ENCODE measurements at places on chromosomes 13 and 19. TPM values are rescaled to one million over a fixed set of nuclear protein-coding genes. Genes with fewer than 3 reads are reported as not detected.

DNA sequence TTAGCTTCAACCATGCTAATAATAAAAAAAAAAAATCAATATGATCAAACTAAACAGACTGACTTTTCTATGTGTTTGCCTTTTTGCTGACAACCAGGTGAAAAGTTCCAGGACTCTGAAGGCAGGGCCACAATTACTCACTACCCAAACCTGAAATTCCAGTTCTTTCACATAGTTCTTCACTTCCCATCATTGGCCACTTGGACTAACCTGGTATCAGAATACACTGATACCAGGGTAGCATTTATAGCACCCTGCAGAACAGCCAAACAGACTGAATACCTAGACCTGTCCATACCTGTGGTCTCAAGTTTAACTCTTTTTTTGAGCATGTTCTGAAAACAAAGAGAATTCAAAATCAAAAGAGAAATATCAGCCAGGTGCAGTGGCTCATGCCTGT lies 25.1 kb downstream of the ELF1 start:
- H3K36me3 ChIP-seq: no peaks in the 10 kb centered on the region
- H3K4me3 ChIP-seq: no peak overlapping the region
- H3K4me1 ChIP-seq: peaks cover 11% of the 10 kb centered on the region
- H3K27ac ChIP-seq: no peak overlapping the region
- H3K27me3 ChIP-seq: peaks cover 2% of the 10 kb centered on the region

DNA sequence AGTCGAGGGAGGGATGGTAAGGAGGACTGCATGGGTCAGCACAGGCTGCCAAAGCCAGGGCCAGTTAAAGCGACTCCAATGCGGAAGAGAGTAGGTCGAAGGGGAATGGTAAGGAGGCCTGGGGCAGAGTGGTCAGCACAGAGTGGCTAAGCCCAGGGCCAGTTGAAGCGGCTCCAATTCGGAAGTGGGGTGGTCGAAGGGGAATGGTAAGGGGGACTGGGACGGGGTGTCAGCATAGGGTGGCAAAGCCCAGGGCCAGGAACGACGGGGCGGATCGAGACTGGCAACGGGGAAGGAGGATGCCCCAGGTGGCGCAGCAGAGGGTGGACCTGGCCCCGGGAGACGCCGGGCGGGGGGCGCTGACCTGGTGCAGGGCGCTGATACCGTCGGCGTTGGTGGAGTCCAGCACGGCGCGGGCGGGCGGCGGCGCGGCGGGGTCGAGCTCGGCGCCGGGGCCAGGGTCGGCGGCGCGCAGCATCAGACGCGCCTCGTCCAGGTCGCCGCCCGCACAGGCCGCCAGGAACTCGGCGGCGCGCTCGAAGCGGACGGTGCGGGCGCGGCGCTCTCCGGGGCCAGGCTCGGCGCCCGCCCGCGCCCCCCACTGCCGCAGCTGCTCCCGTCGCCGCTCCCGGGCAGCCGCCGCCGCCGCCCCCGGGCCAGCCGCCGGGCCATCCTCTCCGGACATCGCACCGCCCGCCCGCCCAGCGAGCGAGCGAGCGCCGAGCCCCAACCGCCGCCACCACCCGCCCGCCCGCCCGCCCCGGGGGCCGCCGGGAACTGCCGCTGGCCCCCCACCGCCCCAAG lies at the start of gene PPP1R12C:
PPP1R12C (minus strand) TSS at position 779 of the 804 bp plus-strand sequence; CDS start at position 685, 94 bp downstream.
- peaks cover 22% of the 10 kb centered on the region for H3K27me3 ChIP-seq
- no peak for DNase-seq
- peaks cover 14% of the 10 kb centered on the region for H3K36me3 ChIP-seq
- H3K27ac ChIP-seq: peak within 1 kb of the TSS; percentile 90
- H3K4me1 ChIP-seq: peaks cover 23% of the 10 kb centered on the region

GRCh38 chr13:73729046-73729445 lies 405.2 kb downstream of the KLF12 start:
- H3K4me3 ChIP-seq: no peak overlapping the region
- no peak overlapping the region for H3K27ac ChIP-seq
- DNase-seq: no peak

Gene KLK7
- not detected for total RNA-seq

GRCh38 chr13:31032528-31033113 lies 100.2 kb downstream of the TEX26 start:
- H3K27ac ChIP-seq: no peak overlapping the region
- peaks cover 2% of the 10 kb centered on the region for H3K4me1 ChIP-seq
- no peaks in the 10 kb centered on the region for H3K36me3 ChIP-seq
- peaks cover 5% of the 10 kb centered on the region for H3K27me3 ChIP-seq
- DNase-seq: no peak

Gene PGLYRP2
- not detected for total RNA-seq

DNA sequence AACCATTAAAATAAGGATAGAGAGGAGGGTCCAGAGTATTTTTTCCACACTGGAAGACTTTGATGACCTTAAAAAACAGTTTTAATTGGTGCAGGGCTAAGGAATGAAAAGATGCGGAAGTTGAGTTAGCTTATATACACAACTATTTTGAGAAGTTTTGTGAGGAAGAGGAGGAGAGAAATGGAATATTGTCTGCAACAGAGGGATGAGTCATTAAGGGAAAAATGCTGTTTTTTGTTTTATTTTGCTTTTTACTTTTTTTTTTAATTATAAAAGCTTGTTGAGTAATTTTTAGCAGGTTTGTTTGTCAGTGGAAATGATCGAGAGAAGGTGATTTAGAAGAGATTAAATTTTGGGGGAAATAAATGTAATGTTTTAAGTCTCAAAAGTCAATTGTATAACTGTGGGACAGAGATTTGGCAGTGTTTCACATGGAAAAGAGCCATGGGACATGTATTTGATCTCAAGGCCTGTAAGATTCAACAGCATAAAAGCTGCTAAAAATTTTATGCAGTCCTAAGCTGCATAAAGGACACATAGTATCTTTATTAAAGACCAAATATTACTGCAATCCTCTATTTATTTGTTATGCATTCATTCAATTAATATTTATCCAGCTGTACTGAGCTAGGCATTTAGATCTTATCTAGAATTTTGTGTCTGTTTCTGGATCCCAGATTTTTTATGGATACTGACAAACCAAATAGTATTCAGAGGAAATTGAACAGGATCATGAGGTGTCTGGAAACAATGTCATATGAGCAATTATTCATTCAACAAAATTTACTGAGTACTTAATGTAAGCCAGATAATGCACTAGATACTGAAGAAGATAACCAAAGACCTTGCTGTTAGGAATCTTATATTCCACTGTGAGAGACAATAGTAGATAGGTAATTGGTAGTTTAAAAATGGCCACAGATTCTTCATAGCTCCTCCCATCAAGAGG lies 72.7 kb downstream of the DNAJC15 start:
- no peak for DNase-seq
- H3K27me3 ChIP-seq: no peaks in the 10 kb centered on the region
- peaks cover 5% of the 10 kb centered on the region for H3K36me3 ChIP-seq
- H3K27ac ChIP-seq: no peak overlapping the region
